ENCODE measurements at places on chromosomes 5 and 9.

DNA sequence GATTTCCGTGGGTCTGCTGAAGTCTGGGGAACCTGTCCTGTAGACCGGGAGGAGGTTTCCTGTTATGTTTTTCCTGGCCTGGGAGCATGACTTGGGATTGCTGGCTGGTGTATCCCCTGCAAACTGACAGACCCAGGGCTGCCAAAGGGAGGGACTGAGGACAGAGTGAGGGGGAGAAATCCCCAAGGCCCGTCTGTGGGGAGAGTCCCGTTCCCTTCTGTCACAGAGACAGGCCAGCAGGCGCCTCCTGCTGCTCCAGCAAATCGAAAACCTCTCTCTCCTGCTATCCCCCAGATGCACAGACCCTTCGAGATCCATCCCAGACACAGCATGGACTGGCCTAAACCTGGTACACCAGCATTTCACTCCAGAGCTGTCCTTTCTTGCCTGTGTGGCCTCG is 56.2 kb upstream of the ALDH1B1 start:
- no peak for DNase-seq

DNA sequence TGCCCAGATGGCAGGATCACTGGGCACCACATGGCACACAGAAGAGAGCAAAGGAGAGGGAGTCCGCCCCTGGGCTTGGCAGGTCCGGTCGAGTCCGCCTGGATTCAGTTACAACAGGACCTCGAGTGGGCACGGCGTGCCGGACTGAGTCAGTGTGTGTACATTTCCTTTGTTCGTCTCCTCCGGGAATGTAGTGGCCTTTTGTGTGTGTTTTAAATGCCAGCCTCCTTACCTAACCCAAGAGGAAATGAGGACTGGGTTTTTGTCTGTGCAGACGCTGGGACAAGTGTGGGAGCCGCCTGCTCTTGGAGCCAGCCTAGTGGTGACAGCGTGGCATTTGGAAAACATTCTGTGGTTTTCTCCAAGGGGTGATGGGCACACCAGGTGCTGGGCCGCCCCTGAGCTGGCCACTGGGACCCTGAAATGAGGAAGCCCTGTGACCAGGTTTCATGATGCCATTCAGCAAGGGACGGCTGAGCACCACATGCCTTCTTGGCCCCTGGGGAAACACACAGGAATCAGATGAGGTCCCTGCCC is 9.6 kb downstream of the NEK6 start:
- DNase-seq = peak; percentile 41

GRCh38 chr5:73591102-73591695 is 25.7 kb downstream of the UTP15 start:
- peak; percentile 73 for DNase-seq

GRCh38 chr9:120392245-120392644 is 187.7 kb downstream of the CDK5RAP2 start:
- no peak for DNase-seq

- no peak for DNase-seq
Measured at GRCh38 chr5:140340605-140341121, 5.7 kb downstream of the HBEGF start.

DNA sequence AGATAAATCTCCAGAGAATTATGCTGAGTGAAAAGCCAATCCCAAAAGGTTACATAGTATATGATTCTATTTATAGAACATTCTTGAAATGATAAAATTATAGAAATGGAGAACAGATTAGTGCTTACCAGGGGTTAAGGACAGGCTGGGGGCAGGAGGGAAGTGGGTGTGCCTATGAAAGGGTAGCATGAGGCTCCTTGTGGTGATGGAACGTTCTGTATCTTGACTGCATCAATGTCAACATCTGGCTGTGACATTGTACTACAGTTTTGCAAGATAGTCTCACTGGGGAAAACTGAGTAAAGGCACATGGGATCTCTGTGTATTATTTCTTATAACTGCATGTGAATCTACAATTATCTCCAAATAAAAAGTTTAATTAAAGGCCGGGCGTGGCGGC is 22.3 kb downstream of the ORM2 start:
- DNase-seq = no peak

DNA sequence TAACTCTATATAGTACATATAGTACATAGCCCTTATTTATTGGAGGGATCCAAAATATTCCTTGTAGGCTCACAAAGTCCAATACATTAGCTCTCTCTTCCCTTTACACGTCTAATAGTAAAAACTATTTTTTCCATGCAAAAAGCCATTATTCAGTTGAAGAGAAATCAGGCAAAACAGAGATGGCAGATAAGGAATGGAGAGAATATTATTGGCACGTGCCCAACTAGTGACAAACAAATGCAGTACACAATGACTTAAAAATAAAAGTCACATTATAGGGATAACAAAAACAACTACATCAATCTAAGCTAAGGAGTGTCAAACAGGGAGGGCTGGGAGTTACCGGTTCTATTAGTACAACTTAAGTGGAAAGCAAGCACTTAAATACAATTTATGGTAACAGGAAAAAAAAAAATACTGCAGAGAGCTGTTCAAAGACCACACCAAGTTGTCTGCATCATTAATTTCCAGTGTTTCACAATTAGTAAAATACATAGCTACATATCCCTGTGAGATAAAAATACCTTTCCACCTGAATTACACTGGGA is 4.1 kb upstream of the SCAI start:
- DNase-seq = no peak

DNA sequence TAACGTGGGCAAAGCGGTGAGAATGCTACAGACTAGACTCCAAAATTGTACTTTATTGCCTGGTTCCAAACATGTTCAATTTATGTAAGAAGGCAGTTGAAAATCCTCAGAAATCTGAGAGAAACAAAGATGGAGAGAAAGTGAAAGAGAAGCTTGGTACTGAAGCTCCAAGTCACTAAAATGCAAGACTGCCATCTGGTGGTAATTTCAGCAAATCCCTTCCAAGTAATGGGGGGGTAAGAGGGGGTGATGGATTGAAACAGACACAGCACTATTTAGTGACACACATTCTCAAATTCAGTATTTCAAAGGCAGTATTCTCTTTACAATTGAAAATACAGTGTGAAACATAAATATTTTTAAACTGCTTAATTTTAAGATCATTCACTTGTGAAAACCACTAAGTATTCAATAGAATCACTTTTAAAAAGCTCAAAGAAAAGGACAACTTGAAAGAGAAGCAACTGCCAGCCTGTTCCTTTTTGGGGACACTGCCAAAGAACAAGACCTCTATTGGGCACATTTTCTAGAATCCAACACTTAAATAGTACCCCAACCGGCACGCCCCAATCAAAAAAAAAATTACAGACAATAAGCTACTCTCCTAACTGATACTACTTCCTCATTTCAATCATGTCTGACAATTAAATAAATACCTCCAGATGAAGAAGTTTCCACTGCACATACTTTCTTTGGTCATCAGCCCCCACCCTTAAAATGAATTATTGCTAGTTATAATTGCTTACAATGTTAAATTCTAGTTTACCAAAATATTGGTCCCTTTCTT is 131.5 kb downstream of the AGTPBP1 start:
- DNase-seq = peak; percentile 75

- no peak for DNase-seq
Measured at GRCh38 chr5:53969176-53969730, 341.1 kb downstream of the ARL15 start.

- no peak for DNase-seq
Measured at GRCh38 chr5:91030521-91031401, 352.4 kb downstream of the ARRDC3 start.

GRCh38 chr5:127303404-127303803 is 12.8 kb downstream of the MEGF10 start:
- DNase-seq = no peak

DNA sequence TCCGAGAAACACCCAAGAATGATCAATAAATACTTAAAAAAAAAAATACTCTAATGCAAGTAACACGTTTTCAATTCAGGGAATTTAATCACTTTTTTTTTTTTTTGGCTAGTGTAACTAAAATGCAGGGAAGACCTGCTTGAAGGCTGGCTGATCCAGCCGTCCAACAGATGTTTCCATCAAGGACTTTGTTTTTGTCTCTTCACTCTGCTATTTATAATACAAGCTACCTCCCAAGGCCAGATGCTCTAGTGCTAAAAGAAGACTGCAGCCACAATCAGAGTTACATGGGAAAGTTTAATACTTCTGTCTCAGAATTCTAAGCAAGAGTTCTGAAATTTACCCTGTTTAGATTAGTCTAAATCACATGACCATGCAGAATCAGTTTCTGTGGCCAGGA is 14.5 kb downstream of the TBCA start:
- no peak for DNase-seq

DNA sequence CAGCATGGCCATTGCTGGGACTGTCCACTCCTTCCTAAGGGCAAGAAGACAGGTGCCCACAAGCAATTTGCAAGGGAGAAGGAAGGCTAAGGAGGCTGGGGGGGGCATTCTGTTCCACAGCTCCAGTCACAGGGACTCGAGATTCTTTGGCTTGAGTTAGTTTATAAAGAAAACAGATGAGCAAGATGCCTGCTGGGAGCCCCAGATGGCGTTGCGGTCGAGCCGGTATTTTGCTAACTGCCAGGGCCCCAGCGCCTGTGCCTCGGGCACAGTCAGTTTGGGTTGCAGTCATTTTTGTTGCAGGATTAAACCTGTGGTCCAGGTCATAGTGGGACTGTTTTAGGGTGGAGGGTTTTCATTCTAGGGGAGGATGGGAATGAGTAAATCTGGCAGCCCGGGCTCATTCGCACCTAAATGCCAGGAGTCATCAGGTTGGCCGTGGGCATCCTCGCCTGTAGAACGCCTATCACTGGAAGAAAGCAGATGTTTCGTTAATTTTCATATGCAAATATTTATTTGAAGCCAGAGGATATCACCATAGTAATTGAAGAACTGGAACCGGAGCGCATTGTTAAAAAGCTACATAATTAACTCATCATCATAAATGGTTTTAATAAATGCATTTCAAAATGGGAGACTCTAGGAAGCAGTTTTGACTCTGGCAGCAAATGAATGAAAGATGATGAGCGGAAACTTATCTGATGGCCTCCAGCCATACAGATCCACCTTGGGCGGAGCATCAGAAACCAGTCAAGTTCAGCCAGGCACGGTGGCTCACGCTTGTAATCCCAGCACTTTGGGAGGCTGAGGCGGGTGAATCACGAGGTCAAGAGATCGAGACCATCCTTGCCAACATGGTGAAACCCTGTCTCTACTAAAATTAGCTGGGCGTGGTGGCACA is 87.1 kb upstream of the FCN2 start:
- no peak for DNase-seq

DNA sequence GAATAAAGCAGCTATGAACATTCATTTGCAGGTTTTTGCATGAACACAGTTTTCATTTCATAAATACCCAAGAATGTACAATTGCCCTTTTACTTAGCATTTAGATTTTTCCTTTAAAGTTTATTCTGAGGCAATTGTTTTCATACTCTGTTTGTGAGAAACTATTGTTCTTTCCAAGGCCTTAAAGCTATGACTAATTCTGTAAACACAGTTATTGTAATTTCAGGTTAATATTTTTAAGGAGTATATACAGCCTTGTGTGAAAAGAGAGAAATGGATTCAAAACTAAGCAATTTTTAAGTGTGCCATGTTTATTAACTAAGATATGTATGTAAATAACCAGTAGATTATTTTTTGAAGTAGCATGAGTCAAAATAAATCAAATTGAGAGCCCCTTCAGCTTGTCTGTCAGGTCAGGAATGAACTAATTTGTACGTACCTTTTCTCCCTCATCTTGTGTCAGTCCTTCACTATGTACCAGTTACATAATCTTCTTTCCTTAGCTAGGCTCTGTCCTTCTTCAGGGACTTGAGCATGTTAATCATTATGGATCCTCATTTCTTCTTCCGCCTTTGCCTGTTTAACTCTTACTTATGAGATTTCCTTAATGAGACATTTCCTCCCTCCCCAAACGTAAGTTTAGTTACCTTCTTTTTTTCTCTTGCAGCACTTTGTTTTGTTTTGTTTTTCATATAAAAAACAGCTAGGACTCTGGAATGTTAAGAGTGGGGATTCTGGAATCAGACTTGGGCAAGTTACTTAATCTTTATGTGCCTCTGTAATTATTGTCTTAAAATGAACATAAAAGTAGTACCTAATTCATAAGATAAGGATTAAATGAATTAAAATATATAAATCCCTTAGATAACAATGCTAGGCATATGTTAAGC is 63.6 kb downstream of the NIPBL start:
- no peak for DNase-seq

DNA sequence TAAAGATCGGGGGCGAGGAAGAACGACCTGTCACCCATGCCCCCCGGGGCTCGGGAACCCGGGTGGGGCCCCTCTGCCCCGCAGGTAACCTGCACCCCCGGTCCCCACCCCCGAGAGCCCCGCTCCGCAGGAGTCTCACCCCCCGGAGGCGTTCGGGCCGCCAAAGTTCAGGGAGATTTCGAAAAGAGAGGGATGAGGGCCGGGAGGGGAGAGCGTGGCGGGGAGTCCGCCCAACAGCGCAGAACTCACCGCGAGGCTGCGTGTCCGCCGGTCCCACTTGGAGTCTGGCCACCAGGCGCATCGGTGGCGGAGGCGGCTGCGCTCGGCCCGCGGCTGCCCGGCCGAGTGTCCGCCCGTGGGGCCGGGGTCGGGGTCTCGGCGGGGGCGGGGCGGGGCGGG is at the start of gene PHF19:
Gene PHF19, minus strand, starts transcription at position 347 of the 399 bp plus-strand sequence. CDS start 2,447 bp downstream, outside the sequence.
- no peak for DNase-seq

- DNase-seq = no peak
Measured at GRCh38 chr9:135416664-135417290, 62.8 kb upstream of the PPP1R26 start.

DNA sequence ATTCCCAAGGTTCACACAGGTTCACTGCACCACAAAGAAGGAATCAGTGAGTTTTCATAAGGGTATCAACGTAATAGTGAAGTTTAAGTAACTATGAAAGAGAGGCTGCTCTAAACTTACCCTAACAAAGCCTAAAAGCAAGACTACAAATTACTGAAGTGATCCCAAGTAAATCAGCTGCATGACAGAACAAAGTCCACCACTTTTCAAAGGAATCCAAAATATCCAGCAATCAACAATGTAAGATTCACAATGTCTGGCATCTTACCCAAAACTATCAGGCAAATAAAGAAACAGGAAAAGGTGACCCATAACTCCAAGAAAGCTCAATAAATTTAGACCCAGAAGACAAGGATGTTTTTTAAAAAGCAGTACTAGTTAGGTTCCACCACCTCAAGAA is 70.1 kb downstream of the GNAQ start:
- no peak for DNase-seq

- DNase-seq = no peak
Measured at GRCh38 chr5:129445379-129445778, 14.7 kb upstream of the ADAMTS19 start.

GRCh38 chr9:90078988-90079421 is 474.2 kb downstream of the GADD45G start:
- DNase-seq = no peak

All from NCI-H510A treated with DMSO at 0.1 percent for 48 hours (cell line).